HT1080 (cell line): ENCODE measurements at places on chromosomes 3 and 15. TPM values are rescaled to one million over a fixed set of nuclear protein-coding genes. Genes with fewer than 3 reads are reported as not detected.

DNA sequence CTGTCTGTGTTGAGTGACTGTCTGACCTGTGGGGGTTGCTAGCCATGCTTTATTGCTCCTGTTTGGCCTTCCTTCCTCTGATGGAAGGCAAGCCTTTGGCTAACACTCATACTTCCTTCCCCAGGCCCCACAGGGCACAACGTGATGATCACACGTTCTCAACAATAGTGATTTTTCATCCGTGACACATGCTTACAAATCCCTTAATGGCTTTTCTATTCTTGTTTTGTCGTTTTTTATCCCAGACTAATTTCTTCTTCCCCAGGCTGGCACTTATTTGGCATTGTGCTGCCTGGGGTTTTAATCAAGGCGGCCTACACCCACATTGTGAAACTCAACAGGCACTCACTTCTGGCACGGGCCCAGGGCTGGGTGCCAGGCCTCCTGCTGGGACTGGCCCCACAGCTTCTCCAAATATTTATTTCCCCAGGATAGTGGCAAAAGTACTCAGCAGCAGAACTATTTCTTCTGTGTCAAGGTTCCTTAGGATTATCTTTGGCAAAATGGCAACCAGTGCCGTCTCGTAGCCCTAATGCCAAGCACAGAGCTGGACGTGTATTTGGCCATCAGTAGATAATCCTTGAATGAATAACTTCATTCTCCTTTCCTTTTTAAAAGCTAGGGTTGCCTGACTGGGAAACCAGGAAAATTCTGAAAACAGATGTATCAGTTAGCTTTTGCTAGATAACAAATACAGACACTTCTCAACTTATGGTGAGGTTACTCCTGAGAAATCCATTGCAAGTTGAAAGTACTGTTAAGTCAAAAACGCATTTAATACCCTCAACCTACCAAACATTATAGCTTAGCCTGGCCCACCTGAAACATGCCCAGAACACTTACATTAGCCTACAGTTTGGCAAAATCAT is 30.6 kb downstream of the CMTM7 start:
- peak; percentile 98 for DNase-seq

DNA sequence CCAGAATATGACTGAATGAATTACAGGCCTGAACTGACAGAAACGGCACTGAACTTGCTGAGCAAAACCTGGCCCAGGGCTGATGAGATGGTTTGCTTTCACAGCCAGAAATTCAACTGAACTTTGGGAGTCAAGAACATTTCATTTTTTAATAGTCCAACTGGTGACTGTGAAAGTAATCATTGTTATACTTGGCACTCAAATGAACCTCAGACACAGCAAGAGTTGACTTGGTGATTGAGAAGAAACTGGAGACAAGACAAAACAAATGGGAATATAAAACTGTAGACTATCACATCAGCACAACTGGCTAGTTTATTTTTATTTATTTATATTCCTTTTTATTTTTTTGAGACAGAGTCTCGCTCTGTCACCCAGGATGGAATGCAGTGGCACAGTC is 858.9 kb upstream of the CFAP20DC start:
- no peak for DNase-seq

DNA sequence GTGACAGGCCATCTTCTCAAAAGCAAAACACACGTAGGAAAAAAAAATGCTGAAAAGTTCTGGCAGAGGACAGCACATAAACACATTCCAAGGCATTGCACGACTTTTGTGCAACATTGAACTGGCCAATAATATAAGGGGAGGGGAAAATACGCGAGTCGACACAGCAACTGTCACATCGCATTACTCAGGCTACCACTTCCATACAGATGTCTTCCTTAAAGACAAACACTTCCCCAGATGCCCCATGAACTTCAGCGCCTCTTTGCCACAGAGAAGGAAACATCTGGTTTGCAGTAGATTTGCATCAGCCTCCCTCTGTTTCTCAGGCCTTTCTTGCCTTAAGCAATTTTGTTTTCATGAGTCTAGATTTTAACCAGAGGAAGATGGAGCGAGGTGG is 144.4 kb upstream of the IGF1R start:
- DNase-seq = no peak

ACP3 gene
- 2.3 TPM in 1 of 2 replicates, not detected in the other for total RNA-seq

TICRR gene
- 8.9 and 10.1 TPM in 2 replicates for total RNA-seq
